ENCODE measurements at places on chromosomes 6 and 20. TPM values are rescaled to one million over a fixed set of nuclear protein-coding genes. Genes with fewer than 3 reads are reported as not detected.

Gene THEMIS
- 0.96 TPM for total RNA-seq

Gene CRISP3
- not detected for total RNA-seq

Gene TMEM239
- not detected for total RNA-seq

Gene SLC23A2
- total RNA-seq = 5.1 TPM

Gene HUS1B
- total RNA-seq = 1.1 TPM

DNA sequence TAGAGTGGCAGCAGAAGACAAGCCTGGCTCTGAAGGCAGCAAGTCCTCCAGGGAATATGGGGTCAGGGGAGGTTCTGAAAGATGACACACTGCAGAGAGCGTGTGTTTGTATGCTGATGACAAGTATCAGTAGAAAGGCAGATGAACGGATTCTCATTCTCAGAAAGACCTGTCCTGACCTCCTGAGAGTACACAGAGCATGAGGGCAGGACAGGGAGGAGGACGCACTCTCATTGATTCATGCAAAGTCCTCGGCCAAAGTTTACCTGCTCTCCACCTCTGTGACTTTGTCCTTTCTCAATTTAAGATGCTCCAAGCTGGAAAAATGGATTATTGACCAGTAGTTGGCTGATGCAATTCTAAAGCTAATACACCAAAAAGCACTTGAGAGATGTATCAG is 156.7 kb downstream of the LPA start:
- no peak for DNase-seq

DNA sequence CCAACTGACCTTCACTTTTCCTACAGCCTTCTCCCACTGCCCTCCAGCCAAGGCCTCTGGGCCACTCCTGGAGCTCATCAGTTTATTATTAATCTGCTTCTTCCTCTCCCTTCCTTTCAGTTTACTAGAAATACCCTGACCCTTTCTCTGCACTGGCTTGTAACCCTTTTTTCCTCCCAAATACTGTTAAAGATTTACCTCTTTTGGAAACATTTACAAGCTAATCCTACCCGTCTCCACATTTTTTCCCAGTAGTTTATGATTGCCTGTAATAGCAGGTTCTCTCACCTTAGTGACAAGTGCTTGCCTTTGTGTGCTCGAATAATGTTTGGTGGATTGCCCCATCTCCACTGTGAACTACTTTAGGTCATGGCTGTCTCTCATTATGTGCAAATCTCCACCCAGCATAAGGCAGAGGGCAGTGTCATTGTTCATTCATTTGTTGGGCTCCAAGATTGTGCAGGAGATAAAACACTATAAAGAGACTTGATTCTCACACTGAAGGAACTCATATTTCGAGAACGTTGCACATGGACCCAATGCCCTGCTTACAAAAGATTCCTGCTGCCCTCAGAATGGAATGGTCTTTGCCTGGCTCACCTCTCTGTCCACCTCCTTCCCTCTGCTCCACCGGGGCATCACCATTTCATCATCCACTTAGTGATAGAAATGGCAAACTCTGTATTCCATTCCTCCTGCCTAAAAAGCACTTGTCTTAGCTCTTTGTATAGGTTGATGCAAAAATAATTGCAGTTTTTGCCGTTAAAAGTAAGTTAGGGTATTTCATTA is 491.1 kb downstream of the UTRN start:
- DNase-seq = no peak

DNA sequence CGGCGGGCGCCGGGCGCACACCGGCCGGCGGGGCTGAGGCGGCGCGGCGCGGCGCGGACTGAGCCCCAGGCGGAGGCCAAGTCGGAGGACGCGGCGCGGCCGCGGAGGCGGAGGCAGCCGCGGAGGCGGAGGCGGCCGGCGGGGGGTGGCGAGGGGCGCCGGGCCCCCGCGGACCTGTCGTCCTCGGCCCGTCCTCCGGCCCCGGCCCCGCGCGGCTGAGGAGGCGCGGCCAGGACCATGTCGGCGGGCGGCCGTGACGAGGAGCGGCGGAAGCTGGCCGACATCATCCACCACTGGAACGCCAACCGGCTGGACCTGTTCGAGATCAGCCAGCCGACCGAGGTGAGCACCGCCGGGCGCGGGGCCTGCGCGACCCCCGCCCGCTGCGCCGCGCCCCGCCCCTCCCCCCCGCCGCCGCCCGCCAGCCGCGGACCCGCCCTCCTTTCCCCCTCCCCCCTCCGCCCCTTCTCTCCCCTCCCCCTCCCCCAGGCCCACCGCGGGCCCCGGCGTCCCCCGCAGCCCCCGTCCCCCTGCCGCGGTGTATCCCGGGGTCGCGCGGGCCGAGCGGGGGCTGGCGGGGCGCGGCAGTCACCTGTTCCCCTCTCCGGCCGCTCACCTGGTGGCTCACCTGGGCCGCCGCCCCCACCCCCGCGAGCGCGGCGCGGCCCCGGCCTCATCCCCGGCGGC is at the start of gene AFDN:
AFDN (plus strand) TSS at position 16 of the 687 bp plus-strand sequence; CDS start at position 238, 222 bp downstream.
- DNase-seq = no peak

DNA sequence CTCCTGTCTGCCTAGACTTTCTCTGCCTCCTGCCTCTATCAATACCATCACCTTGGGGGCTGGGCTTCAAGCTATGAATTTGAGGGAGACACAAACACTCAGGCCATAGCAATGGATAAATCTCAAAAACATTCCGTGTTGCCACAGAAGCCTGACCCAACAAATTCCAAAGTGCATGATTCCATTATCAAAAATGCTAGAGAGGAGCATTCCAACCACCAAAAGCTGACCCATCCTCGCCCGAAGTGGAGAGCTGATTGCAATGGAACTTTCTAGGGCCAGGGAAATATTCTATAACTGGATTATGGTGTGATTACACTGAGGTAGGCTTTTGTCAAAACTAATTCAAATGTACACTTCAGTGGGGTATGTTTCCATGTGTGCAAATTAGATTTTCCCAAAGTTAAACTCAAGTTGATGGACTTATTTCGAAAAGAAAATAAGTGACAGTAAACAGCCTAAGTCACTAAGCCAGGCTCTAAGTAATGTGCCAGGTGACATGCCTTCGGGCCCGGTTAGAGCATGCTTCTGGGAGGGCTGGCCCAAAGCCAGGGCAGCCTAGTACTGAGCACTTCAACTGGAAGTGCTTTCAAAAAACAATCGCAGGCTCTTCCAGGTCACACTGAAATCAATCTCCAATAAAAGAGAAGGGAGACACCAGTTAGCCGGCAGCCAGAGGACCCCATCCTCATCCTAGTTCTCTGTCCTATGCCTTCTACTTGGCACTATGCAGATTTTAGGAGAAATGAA is 142.3 kb downstream of the TBXT start:
- DNase-seq = no peak

DNA sequence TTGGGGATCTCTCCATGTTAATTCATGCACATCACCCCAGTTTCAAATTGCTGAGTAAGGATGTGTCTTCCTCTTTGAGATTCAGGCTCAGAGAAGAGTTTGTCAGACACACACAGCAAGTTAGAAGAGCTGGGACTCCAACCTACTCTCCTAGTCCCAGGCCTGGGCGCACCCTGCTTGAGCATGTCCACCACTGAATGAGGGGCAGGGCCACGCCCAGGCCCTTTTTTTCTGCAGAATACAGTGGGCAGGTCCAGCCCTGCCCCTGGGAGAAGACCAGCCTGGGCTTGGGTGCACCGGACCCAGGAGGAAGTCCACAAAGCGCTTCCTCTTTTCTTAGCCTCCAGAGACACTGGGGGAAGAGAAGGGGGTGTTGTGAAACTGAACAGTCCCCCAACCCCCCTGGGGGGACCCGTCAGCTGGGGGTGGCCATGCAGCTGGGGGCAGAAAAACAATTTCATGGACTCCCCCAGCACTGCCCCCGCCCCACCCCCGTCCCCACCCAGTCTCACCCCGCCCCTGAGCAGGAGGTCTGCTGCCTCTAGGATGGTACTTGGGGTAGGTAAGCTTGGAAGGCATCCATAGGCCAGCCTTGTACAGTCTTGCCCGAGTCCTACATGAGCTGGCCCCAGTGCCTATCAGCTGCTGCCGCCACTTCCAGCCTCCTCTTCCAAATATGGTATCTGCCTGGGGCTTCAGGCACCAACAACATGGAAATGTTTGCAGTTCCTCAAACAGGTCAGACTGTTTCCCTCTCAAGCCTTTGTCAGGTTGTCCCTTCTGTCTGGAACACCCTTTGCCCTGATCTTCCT is 11.7 kb upstream of the HCK start:
- no peak for DNase-seq

GRCh38 chr20:48523191-48523995 is 304.4 kb downstream of the PREX1 start:
- no peak for DNase-seq

All from colonic mucosa (tissue), 4 donors.